ENCODE measurements at places on chromosomes 4 and X.

DNA sequence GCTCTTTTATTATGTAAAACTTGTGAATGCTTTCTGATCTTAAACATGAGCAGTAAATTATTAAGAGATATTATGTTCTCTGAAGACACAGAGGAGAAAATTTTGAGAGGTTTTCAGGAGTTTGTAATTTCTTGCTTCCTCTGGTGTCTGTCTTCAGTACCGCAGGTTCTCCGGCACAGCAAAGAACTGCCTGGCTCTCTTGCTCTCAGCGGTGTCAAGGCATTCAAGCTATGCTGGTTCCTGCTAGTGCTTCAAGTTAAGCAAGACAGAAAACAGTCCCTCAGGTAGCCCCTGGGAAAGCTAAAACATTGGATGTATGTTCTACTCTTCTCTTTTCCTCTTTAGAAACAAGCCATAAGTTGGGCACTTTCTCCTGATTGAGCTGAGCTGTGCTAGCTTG lies 120.2 kb upstream of the CENPE start:
- DNase-seq, result no peak

GRCh38 chr4:97828646-97829045 lies 314.6 kb downstream of the STPG2 start:
- DNase-seq, result no peak

GRCh38 chr4:78483811-78484210 lies 67.8 kb upstream of the ANXA3 start:
- no peak for DNase-seq

DNA sequence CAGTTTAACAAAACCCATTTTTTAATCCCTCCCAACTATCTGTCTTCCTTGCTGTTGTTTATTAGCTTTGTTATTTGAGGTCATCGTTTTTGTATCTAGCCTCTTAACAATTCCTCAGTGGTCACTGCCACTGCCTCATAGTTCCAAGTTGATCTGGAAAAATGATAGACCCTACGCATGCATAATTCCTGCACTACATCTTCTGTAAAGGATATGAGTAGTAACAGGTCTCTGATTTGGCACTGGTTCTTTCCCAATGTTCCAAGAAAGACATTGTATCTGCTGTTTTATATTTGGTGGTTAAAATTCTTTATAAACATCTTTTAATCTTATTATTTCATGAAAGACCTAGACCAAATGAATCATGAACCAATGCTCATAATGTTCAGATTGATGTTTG lies 166.6 kb downstream of the ZNF330 start:
- DNase-seq, result no peak

DNA sequence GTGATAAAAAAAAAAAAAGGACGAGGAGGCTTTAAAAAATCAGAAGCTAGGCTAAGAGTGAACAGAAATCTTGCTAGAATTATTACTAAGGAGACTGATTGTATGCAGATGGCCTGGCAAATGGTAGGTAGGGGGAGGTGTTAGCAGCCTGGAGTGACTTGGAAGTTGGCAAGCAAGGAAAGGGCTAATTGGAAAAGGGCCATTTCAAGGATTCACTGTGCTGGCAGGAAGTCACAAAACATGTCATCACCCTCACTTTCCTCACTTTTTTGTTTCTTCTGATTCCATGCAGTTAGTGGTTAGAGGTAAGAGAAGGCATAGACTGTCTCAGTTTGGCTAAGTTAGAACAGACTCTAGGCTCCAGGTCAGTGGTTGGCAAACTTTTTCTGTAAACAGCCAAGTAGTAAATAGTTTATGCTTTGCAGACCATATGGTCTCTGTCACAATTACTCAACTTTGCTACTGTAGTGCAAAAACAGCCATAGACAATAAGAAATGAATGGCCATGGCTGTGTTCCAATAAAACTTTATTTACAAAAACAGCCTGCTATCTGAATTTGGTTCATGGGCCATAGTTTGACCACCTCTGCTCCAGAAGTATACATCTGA lies 646.5 kb upstream of the ACTRT1 start:
- no peak for DNase-seq

- no peak for DNase-seq
These were observed 76.5 kb downstream of the KCNIP4 start for GRCh38 chr4:21872101-21872500.

- no peak for DNase-seq
These were observed 81.7 kb downstream of the SNCA start for GRCh38 chr4:89755220-89755619.

DNA sequence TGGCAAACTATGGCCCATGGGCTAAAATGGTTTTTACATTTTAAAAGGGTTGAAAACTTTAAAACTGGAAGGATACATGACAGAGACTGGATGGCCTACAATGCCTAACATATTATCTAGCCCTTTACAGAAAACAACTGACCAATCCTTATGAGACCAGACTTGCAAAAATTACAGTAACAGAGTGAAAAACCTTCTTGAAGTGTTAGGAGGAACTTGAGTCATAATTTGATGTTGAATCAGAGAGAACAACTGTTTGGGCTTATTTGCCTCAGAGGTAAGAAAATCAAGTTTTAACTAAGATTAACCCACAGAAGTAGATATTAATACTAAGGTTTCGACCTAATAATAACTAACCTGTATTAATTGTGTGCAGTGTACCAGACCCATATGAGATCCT lies 12.4 kb upstream of the NAP1L5 start:
- DNase-seq, result no peak

- DNase-seq, result no peak
These were observed 509.1 kb downstream of the PPP4R3C start for GRCh38 chrX:26954029-26954428.

GRCh38 chrX:5337160-5337559 lies 891.5 kb downstream of the NLGN4X start:
- no peak for DNase-seq

DNA sequence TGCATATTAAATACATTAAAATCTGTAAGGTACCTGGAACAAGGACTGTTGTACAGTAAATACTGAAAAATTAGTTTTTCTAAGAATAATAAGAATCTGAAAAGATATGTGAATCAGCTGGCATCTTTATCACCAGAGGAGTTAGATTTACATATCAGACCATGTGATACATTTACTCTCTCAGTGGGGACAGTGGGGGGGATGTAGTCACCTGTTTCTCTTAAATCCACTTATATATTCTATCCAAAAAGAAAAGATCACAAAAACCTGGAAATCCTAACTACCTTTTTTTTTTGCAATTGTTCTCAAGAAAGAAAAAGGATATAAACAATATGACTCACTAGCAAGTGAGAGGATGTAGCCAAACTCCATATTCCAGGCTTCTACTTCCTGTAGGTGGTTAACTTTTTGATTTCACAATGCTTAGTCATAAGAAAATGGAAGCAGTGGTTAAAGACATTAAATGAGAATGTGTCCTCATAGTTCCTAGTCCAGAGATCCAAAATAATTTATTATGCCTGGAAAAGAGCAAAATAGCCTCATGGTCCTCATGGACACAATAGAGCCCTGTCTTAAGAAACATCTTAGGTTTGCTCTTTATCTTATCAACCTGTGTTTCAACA lies 22.5 kb upstream of the MYOZ2 start:
- DNase-seq, result no peak

- no peak for DNase-seq
These were observed 10.4 kb upstream of the PPP3CA start for GRCh38 chr4:101357751-101358150.

GRCh38 chr4:86717651-86718050 lies 123.5 kb downstream of the PTPN13 start:
- no peak for DNase-seq

- no peak for DNase-seq
These were observed 62.8 kb downstream of the DHX15 start for GRCh38 chr4:24521544-24521943.

GRCh38 chr4:53479736-53480525 lies 102.5 kb downstream of the FIP1L1 start:
- DNase-seq, result no peak

GRCh38 chr4:183097231-183098018 lies 1.6 kb upstream of the WWC2 start:
- no peak for DNase-seq

GRCh38 chr4:34046580-34046979 lies 2197.7 kb downstream of the ARAP2 start:
- no peak for DNase-seq

GRCh38 chrX:112840382-112841113 lies at the start of gene AMOT:
TSS of gene AMOT (minus strand) at chrX:112840831. CDS start at chrX:112823126, 17,705 bp downstream.
- peak; percentile 24 for DNase-seq

- DNase-seq, result no peak
These were observed 1768.5 kb downstream of the PCDH7 start for GRCh38 chr4:32488690-32489089.

DNA sequence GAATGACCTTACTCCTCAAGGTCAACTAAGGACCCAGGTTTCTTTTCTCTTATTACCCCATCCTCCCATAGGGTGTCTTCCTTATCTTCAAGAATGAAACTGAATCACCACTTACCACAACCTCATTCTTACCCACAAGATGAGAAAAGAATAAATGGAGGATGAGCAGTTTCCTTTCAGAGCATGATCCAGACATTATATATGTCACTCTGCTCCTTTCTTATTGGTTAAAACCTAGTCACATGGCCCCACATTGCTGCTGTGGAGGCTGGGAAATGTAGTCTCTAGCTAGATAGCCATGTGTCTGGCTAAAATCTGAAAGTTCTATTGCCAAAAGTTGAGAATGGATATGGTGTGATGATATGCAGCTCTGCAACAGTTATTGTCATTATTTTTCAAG lies 62.4 kb upstream of the RAI2 start:
- DNase-seq, result no peak

- DNase-seq, result no peak
These were observed 9.4 kb downstream of the KLF3 start for GRCh38 chr4:38673130-38673978.

DNA sequence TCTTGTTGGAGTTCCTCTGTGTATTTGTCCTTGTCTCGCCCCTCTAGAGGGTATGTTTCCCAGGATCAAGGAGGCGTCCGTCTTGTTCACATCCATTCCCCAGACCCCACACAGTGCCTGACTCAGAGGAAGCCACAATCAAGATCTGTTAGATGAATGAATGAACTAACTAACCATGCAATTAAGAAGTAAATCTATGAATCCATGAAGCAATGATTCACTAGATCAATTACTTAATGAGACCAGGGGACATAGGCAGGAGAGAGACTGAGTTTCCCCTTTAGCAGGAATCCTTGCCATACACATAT lies 11.9 kb downstream of the BLOC1S4 start:
- no peak for DNase-seq

DNA sequence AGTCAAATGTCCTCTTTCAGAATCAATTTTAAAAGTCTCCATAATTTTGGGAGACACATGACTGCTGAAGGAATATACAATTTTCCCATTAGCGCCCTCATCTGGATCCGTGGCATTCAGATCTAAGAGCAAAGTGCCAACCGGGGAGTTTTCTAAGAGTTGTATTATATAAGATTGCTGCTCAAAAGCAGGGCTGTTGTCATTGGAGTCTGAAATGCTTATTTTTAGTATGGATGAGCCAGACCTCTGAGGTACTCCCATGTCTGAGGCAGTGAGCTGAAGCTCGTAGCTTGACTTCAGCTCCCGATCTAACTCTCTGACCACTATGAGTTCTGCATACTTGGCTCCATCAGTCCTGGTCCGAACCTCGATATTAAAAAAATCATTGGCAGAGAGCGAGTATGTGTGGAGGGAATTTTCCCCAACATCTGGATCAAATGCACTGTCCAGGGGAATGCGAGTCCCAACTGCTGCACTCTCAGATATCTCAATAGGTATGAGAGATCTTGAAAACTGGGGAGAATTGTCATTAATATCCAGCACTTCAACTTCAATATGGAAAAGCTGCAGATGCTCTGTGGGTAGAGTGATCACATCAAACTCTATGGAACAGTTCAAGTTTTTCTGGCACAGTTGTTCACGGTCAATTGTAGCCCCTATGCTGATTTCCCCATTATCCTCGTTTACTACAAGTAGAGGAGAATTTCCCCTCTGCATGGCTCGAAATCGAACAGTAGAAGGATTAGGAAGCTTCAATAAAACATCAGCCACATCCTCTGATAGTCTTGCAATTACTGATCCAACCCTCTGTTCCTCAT lies 917 bp downstream of the PCDH18 start:
- DNase-seq, result no peak

DNA sequence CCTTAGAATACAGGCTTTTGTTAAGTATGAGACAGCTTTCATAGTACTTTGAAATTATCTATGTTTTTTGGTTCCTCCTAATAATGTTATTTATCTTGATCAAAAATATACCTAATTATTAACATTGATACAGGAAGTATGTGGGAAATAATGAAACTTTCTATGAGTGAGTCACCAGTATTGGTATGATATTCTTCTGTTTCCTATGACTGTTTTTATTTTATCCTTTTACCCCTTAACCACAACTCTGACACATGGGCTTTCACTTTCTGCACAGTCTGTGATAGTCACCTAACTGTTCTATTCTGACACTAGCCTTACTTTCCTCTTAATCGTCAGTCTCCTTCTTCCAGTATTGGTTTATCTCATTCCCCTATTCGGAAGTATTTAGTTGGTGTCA lies 4.7 kb downstream of the THAP9 start:
- no peak for DNase-seq

- DNase-seq, result no peak
These were observed 111.0 kb downstream of the CPE start for GRCh38 chr4:165489786-165490185.

- no peak for DNase-seq
These were observed 42.4 kb downstream of the DCUN1D4 start for GRCh38 chr4:51885363-51885762.

DNA sequence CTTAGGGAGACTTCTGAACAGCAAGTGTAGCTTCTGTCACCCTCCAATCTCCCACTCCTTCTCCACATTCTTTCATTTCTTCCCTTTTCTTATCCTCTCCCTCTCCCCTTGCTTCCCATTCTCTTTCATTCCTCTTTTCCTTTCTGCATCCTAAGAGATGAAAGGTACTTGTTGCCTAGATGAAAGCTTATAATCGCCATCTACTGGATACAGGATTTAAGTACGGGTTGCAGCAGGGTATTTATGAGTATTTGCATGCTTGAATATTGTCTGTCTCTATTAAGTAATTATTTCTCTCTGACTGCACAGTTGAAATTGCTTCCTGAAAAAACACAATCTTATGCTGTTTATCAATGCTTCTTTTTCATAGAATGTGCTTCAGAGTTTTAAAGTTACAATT lies 174.0 kb upstream of the TENT5D start:
- no peak for DNase-seq

DNA sequence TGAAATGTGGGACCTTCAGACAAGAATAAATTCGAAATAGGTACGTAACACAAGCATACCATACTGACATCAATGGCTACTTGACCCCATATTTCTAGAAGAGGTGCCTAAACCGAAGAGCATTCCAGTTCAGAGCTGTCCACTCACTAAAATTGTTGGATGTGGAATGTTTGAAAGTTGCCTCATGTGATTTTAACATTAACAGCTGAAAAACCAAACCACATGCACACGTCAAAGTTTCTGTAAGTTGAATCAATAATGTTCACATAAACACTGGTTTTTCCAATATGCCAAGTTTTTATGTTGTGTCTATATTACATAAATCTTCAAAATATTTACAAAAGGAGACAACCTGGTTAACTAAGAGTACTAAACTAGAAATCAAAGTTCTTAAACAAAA lies 3.5 kb downstream of the UBE2D3 start:
- no peak for DNase-seq

DNA sequence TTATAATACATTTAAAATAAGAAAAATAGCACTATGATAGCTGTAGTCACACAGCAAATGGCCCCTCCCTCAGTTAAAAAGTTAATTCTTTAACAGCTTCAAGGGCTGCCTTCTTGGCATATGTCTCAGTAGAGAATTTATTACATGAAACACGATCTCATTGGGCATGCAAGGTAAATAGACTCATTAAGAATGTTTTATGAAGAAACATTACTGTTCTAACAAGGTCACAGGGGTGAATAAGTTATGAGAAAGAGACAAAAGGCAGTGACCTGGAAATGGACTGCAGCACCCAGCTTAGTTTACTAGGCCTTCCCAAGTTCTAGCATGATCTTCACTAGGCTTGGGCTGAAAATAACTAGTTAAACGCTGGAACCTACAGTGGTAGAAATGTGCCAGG lies 277.7 kb downstream of the NR3C2 start:
- DNase-seq, result no peak
